ENCODE measurements at places on chromosomes 3 and 15. TPM values are rescaled to one million over a fixed set of nuclear protein-coding genes. Genes with fewer than 3 reads are reported as not detected.

- DNase-seq: no peak
- no peak overlapping the region for H3K27ac ChIP-seq
- H3K4me1 ChIP-seq: peaks cover 34% of the 10 kb centered on the region
- no peaks in the 10 kb centered on the region for H3K36me3 ChIP-seq
Observed at GRCh38 chr3:153144071-153144470, 18.0 kb upstream of the RAP2B start.

The SLC6A1 gene
- 8.6 TPM for total RNA-seq

The C2CD4A gene
- total RNA-seq: 0.18 TPM

DNA sequence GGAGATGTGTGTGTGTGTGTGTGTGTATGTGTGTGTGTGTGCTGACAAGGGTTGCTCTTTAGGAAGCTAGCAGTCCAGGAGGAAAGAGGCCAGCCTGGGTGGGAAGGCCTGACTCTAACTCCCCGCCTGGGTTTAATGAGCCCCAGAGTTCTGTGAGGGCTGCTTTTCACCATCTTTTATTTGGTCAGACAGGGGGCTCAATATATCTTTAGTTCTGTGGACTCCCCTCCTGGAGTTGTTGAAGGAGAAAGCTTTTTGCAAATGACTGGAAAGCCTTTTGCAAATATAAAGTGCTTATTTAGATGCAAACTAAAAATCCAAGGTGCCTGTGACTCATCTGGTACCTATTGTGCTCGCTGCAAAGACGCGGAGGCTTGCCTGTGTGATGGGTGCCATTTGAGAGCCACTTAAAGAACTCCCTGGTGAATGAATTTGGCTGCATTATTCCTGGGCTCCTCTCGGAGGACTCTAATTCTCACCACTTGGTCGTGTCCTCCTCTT is 24.5 kb downstream of the DRD3 start:
- no peaks in the 10 kb centered on the region for H3K27me3 ChIP-seq
- no peak overlapping the region for H3K4me3 ChIP-seq
- no peak for DNase-seq
- no peak overlapping the region for H3K27ac ChIP-seq
- no peaks in the 10 kb centered on the region for H3K36me3 ChIP-seq

DNA sequence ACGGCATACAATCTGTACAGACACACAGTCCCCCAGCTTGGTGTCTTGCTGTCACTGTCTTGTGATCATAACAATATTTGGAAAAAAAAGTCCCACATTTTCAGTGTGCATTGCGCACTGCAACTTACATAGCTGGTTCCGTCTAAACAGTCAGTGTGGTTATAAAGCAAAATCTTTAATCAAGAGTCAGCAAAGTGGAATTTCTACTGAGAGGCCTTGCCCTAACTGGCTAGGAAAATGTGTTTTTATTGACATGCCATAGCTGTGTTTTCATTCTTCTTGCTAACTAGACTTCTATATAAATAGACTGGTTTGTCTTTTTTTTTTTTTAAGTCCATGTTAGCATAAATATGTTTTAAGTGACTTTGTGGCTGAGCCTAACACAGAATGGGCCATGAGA is 174.8 kb downstream of the POLR2M start:
- DNase-seq: no peak
- H3K4me1 ChIP-seq: no peaks in the 10 kb centered on the region
- H3K27me3 ChIP-seq: no peaks in the 10 kb centered on the region
- H3K27ac ChIP-seq: no peak overlapping the region
- H3K4me3 ChIP-seq: no peak overlapping the region
- no peaks in the 10 kb centered on the region for H3K36me3 ChIP-seq

DNA sequence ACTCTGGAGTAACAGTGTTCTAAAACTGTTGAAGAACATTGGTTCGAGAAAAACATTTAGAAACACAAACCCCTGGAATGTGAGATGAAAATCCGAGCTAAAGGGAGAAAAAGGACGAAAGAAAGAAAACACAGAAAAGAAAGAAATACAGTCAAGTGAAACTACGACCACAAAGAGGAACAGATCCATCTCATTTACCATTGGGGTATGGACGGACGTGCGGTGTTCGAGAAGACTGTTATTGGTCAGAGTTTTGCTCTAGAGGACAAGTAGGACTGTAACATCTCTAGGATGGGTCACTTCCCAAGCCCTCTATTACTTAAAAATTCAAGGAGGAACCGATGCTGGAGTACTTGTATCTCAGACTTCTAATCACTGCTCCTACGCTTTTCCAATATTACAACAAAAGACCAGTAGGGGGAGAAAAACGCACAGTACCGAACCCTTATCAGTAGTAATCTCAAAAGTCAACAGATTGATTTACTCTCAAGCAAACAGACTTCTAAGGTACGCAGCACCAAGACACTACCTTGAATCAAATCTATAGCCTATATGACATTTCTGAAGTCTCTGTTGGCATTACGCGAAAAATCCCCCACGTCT is 1.1 kb upstream of the PIK3CA start:
- no peaks in the 10 kb centered on the region for H3K36me3 ChIP-seq
- peaks cover 35% of the 10 kb centered on the region for H3K4me1 ChIP-seq
- H3K4me3 ChIP-seq: peak overlapping the region; percentile 71
- no peak for DNase-seq

DNA sequence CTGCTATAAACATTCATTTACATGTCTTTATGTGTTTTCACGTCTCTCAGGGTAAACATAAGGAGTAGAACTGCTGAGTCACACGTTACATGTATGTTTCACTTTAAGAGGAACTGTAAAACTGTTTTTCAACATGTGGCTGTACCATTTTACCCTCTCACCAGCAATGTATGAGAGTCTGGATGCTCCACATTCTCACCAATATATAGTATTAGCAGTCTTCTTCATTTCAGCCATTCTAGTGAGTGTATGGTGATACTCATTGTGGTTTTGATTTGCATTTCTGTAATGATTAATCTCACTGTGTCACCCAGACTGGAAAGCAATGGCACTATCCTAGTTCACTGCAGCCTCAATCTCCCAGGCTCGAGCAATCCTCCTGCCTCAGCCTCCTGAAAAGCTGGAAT is 37.1 kb downstream of the PHC3 start:
- no peaks in the 10 kb centered on the region for H3K27me3 ChIP-seq
- H3K4me3 ChIP-seq: no peak overlapping the region
- no peaks in the 10 kb centered on the region for H3K36me3 ChIP-seq
- H3K27ac ChIP-seq: no peak overlapping the region

GRCh38 chr3:23166276-23166675 is 36.9 kb upstream of the UBE2E2 start:
- no peaks in the 10 kb centered on the region for H3K27me3 ChIP-seq
- no peak overlapping the region for H3K4me3 ChIP-seq
- no peak for DNase-seq

DNA sequence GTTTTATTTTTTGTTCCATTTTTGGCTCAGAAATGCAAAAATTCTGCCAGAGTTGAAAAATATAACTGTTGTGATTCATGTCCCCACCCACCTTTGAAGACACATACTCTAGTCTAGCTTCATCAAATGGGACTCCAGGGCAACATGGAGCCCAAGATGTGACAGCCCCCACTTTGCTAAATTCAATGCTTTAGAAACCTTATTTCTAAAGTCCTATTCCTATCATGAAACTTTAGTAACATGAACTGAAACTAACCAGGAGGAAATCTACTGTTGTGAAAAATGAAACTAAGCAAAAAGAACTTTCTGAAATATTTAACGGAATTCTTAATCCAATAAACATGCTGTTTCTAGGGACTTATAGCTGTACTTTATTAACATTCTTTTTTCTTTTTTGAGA is 20.3 kb downstream of the UBP1 start:
- H3K27me3 ChIP-seq: no peaks in the 10 kb centered on the region
- H3K27ac ChIP-seq: no peak overlapping the region
- no peaks in the 10 kb centered on the region for H3K4me1 ChIP-seq
- H3K36me3 ChIP-seq: peaks cover 88% of the 10 kb centered on the region
- H3K4me3 ChIP-seq: no peak overlapping the region

DNA sequence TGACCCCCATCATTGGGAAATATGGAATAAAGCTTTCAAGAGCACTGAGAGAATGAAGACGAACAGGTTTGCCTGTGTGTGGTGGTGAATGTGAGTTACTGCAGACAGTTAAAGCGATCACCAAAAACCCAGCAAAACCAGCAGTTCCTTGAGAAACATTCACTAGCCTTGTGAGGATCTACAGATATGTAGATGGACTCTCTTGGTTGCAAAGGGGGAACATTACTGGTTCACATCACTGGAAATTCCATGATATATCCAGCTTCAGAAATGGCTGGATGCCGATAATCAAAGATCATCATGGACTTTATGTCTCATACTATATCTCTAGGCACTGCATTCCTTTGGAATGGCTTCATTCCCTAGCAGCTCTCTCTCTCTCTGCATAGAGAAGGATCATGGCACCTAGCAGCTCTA is 10.2 kb upstream of the HERC1 start:
- peaks cover 14% of the 10 kb centered on the region for H3K4me1 ChIP-seq
- H3K36me3 ChIP-seq: no peaks in the 10 kb centered on the region
- no peak for DNase-seq
- no peak overlapping the region for H3K4me3 ChIP-seq
- H3K27me3 ChIP-seq: no peaks in the 10 kb centered on the region

DNA sequence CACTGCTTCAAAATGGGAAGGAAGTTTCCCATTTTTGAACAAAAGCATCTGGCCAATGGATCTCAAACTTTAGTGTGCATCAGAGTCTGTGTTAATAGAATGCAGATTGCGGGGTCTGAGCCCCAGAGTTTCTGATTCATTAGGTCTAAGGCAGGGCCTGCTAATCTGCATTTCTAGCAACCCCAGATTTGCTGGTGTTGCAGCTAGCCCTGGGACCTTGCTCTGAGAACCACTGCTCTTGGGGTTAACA is 30.7 kb upstream of the USP3 start:
- H3K36me3 ChIP-seq: no peaks in the 10 kb centered on the region
- peak overlapping the region; percentile 41 for H3K27ac ChIP-seq
- H3K4me3 ChIP-seq: no peak overlapping the region
- peaks cover 5% of the 10 kb centered on the region for H3K4me1 ChIP-seq

The ANKRD34C gene
- total RNA-seq: not detected

- H3K27ac ChIP-seq: peak overlapping the region; percentile 94
- H3K27me3 ChIP-seq: no peaks in the 10 kb centered on the region
- H3K4me3 ChIP-seq: peak overlapping the region; percentile 72
- H3K4me1 ChIP-seq: no peaks in the 10 kb centered on the region
Observed at GRCh38 chr15:96332637-96333121, 2.2 kb downstream of the NR2F2 start.

The CXCR6 gene
- 1.7 TPM for total RNA-seq

The ZNF106 gene
- total RNA-seq: 34.6 TPM

The LARP6 gene
- 2.7 TPM for total RNA-seq

GRCh38 chr3:139354661-139355060 is 10.8 kb downstream of the MRPS22 start:
- H3K4me3 ChIP-seq: no peak overlapping the region
- peaks cover 100% of the 10 kb centered on the region for H3K36me3 ChIP-seq
- no peaks in the 10 kb centered on the region for H3K27me3 ChIP-seq
- no peak overlapping the region for H3K27ac ChIP-seq
- DNase-seq: no peak

DNA sequence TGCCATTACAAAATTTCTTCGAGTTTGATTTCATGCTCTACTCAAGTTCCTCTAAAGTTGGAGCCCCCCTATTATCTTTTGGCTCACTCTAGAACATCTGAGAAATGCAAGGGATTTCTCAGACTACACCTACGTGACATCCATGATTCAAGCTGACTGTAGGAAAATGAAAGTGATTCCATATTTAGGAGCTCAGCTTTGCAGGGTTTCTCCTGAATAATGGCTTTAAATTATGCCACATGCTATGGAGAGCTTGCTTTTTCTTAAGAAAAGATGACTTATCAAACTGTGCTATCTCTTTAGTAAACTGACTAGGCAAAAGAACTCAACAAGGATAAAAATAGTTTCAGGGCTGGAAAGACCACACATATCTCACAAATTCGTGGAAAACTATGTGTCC is 292.1 kb downstream of the LSAMP start:
- no peaks in the 10 kb centered on the region for H3K4me1 ChIP-seq
- H3K27me3 ChIP-seq: no peaks in the 10 kb centered on the region
- no peak overlapping the region for H3K27ac ChIP-seq

- no peak overlapping the region for H3K27ac ChIP-seq
- no peaks in the 10 kb centered on the region for H3K27me3 ChIP-seq
- no peak for DNase-seq
- H3K36me3 ChIP-seq: no peaks in the 10 kb centered on the region
- no peak overlapping the region for H3K4me3 ChIP-seq
Observed at GRCh38 chr3:190443257-190443656, 6.4 kb downstream of the TMEM207 start.

The SEMA3B gene
- 2.5 TPM for total RNA-seq

GRCh38 chr15:75178938-75179745 is 22.5 kb upstream of the C15orf39 start:
- peak overlapping the region; percentile 47 for H3K27ac ChIP-seq
- H3K4me1 ChIP-seq: peaks cover 74% of the 10 kb centered on the region
- H3K27me3 ChIP-seq: peaks cover 17% of the 10 kb centered on the region
- no peaks in the 10 kb centered on the region for H3K36me3 ChIP-seq
- H3K4me3 ChIP-seq: peak overlapping the region; percentile 39

The CFAP91 gene
- total RNA-seq: 2.7 TPM

GRCh38 chr3:38039899-38040261 is 872 bp downstream of the DLEC1 start:
- DNase-seq: peak; percentile 13
- H3K27ac ChIP-seq: no peak overlapping the region
- no peaks in the 10 kb centered on the region for H3K27me3 ChIP-seq
- peak overlapping the region; percentile 61 for H3K4me3 ChIP-seq
- H3K36me3 ChIP-seq: no peaks in the 10 kb centered on the region

DNA sequence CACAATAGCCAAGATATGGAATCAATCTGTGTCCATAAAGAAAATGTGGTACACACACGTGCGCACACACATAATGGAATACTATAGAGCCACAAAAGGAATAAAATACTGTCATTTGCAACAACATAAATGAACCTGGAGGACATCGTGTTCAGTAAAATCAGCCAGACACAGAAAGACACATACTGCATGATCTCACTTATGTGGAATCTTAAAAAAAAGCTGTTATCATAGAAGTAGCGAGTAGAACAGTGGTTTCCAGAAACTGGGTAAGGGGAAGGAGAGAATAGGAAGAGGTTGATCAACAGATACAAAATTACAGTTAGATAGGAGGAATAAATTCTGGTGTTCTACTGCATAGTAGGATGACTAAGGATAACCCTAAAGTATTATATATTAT is 11.1 kb downstream of the ATOSA start:
- H3K4me3 ChIP-seq: no peak overlapping the region
- DNase-seq: no peak
- H3K27ac ChIP-seq: no peak overlapping the region
- H3K27me3 ChIP-seq: no peaks in the 10 kb centered on the region

DNA sequence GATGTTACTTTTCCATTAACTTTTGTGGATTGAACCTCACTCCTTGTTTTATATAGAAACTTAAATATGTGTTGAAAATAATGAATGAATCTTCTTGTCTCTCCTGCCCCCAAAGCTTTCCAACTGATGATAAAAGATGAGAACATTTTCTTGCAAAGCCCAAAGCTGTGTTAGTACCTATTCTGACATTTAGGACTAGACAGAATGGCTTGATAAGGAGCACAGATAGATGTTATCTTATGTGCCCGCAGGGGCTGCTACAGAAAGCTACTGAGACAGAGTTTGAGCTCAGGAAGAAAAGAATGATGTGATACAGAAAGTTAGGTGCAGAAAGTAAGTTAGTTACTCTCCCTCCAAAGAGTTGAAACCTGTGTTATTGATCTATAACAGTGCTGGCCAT is 109.4 kb upstream of the ATP11B start:
- no peak for DNase-seq
- H3K27ac ChIP-seq: no peak overlapping the region
- peaks cover 53% of the 10 kb centered on the region for H3K4me1 ChIP-seq
- H3K36me3 ChIP-seq: no peaks in the 10 kb centered on the region

The SCN11A gene
- not detected for total RNA-seq
